ENCODE measurements at places on chromosomes 4 and X. TPM values are rescaled to one million over a fixed set of nuclear protein-coding genes. Genes with fewer than 3 reads are reported as not detected.

IL3RA gene
- total RNA-seq: not detected

SLC9B1 gene
- total RNA-seq: 0.10 TPM

HSFX2 gene
- not detected for total RNA-seq

ADH1A gene
- not detected for total RNA-seq

NEIL3 gene
- total RNA-seq: 17.5 TPM

ATOH1 gene
- total RNA-seq: not detected

TMPRSS11D gene
- not detected for total RNA-seq

CFAP99 gene
- total RNA-seq: not detected

WNK3 gene
- total RNA-seq: 3.3 TPM

NLGN4X gene
- total RNA-seq: 1.5 TPM

HTR2C gene
- 2.2 TPM for total RNA-seq

MAGEB6 gene
- not detected for total RNA-seq

SCML1 gene
- 26.4 TPM for total RNA-seq

CYSLTR1 gene
- not detected for total RNA-seq

HSD17B13 gene
- 0.10 TPM for total RNA-seq

DMP1 gene
- total RNA-seq: not detected

ZNF674 gene
- total RNA-seq: 4.9 TPM

PCDH19 gene
- not detected for total RNA-seq

POU4F2 gene
- total RNA-seq: not detected

SH3BGRL gene
- 34.2 TPM for total RNA-seq

SYP gene
- total RNA-seq: 0.48 TPM

KLHL13 gene
- total RNA-seq: 0.81 TPM

MSANTD1 gene
- 0.55 TPM for total RNA-seq

TREX2 gene
- total RNA-seq: 0.62 TPM

DCAF12L2 gene
- not detected for total RNA-seq

DDX53 gene
- not detected for total RNA-seq

XAGE1B gene
- 1.3 TPM for total RNA-seq

IL2 gene
- total RNA-seq: not detected

GCNA gene
- total RNA-seq: 1.2 TPM

NXF2B gene
- 0.29 TPM for total RNA-seq

DCTD gene
- 98.5 TPM for total RNA-seq

NPY1R gene
- 1.4 TPM for total RNA-seq

CD40LG gene
- not detected for total RNA-seq

OPRPN gene
- not detected for total RNA-seq

AWAT2 gene
- not detected for total RNA-seq

MAGEA9B gene
- not detected for total RNA-seq

ADGRL3 gene
- 1.0 TPM for total RNA-seq

LSM6 gene
- 77.5 TPM for total RNA-seq

RPS6KA6 gene
- total RNA-seq: not detected

CSAG1 gene
- not detected for total RNA-seq

AR gene
- 3.6 TPM for total RNA-seq

Measured in A172 (cell line).